D721Med (cell line): ENCODE measurements at places on chromosomes 3 and 15.

- no peak for DNase-seq
Observed at GRCh38 chr3:175518459-175518858, 659.3 kb downstream of the NAALADL2 start.

GRCh38 chr3:49030321-49030720, 1.1 kb upstream of the IMPDH2 start:
- DNase-seq, result no peak

- no peak for DNase-seq
Observed at GRCh38 chr3:5197022-5197421, 9.5 kb downstream of the EDEM1 start.

DNA sequence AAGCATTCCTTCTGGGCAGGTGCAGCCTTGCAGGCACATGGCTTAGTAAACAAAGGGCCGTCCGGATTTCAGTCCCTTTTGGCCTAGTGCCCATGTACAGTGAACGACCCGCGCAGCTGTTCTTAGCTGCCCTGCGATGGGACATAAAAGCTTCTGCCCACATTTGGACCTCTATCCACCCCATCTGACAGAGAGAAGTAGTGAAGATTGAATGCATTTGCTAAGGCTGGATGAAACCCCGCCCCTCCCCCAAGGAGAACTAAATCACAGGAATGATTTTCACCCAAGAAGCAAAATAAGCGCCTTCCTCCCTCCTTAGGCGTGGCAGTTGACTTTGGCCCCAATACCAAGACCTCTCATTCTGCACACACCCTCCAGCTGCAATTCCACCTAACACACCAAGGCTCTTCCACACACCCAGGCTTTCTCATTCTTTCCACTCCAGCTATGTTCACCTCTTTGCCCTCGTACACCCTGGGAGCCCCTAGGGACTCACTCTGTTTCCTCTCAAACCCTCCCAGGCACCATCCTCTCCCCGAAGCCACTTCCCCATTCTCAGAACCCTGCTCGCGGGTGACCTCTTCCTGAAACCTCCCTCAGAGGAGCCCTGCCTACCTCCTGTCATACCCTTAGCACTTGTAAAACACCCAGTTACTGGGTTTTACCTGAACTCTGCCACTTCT, 14.1 kb upstream of the HRH1 start:
- DNase-seq, result no peak

- no peak for DNase-seq
Observed at GRCh38 chr3:172617976-172618375, 92.9 kb downstream of the NCEH1 start.

DNA sequence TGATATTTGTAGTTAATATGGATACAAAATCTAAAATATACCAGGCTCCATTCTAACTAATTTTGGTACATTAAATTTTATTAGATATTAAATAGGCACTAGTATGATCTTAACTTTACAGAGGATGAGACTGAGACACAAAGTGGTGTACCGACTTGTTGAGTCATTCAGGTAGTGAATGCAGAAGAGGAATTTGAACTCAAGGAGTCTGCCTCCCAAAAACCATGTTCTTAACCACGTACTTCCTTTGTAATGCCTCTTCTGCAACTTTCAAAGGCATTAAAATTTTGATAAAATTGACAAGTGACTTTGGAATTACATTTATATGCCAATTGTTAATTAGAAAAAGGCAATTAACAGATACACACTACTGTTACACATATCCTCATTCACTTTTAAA, 61.8 kb downstream of the ZBBX start:
- DNase-seq, result no peak

GRCh38 chr3:177279118-177279815, 82.0 kb upstream of the TBL1XR1 start:
- no peak for DNase-seq

GRCh38 chr3:51938780-51939425, 2.8 kb downstream of the RRP9 start:
- DNase-seq, result no peak

DNA sequence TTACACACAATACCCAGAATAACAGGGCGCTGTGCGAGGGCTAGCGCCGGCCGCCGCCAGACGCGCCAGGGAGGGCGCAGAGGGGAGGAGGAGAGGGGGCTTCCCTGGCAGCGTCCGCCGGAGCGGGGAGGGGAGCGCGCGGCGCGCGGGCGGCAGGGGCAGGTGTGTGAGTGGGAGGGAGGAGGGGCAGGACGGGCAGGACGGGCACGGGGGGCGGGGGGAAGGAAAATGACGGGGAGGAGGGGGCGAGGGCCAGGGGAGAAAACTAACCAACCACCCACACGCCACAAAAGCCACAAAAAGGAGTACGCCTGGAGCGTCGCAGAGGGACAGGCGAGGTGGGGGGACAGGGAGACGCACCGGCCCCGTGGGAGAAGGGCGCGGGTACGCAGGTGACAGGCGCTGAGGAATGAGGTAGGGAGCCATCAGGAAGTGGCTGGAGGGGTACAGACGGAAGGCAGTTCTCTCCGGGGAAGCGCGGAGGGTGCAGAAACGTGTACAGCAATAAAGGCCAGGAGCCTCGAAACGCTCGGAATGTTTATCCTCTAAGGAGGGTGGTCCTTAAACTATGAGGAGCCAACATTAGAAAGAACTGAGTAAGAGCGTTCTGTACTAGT, 610 bp upstream of the SATB1 start:
- no peak for DNase-seq

GRCh38 chr3:172379372-172379771, 68.9 kb downstream of the GHSR start:
- no peak for DNase-seq

DNA sequence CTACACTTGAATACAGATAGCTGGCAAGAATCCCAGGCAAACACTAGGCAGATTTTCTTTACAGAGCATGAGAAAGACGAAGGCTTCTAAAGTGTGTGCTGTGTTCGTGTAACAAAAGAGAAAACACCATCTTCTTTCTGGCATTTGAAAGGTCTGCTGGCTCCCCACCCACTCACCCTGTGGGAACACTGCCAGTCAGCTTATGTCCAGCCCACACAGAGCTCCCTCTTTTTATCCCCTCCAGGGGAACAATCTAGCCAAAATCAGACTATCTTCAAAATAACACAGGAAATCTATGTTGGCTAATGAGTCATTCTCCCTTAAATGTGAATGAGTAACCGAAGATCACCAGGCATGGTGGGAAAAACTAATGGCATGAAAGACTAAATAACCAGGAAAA, 45.6 kb upstream of the PAQR5 start:
- DNase-seq, result no peak

GRCh38 chr3:149936812-149937230, 33.9 kb downstream of the PFN2 start:
- DNase-seq, result no peak

DNA sequence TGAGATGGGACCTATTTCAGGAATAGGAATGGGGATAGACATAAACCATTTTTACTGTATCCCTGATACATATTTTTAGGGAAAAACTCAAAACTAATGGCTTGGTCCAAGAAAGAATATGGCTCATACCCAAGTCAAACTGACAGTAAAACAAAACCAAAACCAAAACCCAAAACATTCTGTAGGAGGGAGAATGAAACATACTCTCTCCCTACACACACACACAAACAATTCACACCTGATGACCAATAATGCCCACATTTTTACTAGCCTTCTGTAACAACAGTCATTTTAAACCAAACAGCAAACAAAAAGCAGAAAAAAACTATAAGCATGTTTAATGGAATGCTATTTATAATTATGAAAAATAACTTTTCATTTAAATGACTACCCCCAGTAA, 74.9 kb downstream of the NBEAL2 start:
- DNase-seq, result no peak

DNA sequence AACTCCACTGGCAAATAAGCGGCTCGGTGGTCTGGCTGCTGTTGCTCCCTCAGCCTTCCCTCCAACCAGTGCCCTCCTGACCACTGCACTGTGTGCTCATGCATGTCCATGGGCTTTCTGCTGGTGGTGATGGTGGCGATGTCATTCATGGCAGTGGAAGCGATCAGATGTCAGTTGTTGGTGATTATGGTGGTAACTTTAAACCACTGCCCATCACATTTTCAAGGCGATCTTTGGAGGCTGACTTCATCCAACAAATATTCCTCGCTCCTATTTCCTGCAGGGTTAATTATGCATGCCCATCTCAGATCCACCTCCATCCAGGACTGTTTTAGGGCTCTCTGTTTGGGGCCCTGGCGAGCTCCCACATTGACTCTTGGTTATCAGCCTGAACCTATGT, 13.4 kb upstream of the HCN4 start:
- DNase-seq, result no peak

DNA sequence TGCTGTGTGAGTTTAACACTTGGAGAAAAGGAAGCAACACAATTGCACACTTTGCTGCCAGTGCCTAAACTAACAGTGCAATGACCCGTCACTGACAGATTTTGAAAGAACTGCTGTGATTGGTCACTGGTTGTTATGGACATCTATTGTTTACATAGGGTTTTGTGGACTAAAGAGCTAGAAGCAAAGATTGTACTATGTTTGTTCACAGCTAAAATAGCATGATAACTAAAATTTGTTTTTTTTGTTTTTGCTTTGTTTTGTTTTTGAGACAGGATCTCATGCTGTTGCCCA, 112.4 kb upstream of the GOLGA8J start:
- DNase-seq, result no peak

DNA sequence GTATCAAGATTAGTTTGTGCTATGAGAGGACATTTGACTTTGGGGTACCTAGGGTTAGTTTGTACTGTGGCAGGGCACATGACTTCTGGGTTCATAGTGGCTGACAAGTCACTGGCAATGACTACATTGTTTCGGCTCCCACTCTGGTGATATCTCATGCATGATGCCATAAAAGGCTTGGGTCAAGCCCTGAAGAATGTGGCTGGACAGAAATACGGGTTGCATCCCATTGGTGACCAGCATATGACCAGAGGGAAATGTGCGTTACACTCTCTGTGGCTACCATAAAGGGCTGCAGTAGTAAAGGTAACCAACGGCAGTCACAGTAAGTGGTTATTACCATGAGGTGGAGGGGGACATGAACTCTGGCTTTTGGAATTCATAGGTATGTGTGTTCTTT, 18.4 kb downstream of the THOC7 start:
- DNase-seq, result no peak

- DNase-seq, result no peak
Observed at GRCh38 chr15:83106994-83107840, at the start of gene TM6SF1. TSS of gene TM6SF1 (plus strand) at chr15:83107645. CDS start at chr15:83107681, 36 bp downstream.

DNA sequence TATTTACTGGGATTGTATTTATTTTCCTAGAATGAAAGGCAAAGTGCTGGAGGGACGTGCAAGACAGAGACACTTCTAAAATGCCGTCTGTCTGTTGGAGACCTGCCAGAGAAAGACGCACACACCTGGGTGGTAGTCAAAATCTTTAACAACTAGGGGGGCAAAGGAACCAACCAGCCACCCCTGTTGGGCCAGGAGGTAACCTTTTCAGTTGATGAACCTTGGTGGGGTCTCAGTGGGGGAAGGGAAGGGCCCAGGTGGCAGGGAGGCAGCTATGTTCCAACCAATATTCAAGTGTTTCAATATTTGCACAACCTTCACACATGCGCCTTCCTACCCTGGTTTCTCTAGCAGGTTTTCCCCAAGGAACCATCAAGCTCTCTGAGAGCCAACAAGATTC, 99.0 kb downstream of the MEGF11 start:
- no peak for DNase-seq

DNA sequence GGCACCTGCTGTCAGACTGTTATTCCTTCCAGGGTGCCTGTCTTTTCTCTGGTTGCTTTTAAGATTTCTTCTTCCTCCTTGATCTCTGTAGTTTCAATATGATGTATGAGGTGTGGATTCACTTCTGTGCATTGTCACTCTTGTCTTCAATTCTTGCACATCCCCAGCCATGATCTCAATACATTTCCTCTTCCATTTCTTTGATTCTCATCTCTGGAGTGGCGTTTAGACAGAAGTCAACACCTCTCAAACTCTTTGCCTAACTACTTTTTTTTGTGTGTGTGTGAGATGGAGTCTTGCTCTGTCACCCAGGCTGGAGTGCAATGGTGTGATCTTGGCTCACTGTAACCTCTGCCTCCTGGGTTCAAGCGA, 224.4 kb upstream of the LYSMD4 start:
- no peak for DNase-seq

DNA sequence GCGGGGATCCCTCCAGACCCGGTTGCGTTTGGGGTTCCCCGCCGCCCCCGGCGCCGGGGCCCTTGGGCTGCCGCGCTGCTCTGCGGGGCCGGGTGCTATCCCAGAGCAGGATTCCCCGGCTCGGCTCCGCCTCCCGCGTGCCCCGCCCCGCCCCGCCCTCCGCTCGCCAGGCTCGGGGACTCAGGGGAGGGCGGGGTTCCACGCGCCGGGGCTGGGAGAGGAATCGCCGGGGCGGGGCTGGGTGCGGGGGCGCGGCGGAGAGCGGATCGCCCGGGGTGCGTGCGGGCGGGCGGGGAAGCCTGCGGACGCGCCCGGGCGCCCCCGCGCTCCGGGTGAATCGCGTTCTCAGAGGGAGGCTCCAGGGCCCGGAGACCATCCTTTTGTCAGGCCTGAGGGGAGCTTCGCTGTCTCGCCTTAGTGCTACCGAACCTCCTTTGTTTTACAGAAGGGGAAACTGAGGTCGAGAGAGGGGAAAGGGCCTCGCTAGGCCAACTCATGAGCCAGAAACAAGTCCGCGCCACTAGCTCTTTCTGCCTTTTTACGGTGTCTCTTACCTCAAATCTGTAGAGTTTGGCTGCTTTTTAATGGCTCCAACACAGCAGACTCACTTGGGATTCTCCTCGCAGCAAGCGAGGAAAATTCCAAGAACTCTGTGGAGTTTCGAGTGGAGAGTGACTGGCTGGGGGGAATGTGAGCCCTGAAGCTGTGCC, at the start of gene TMEM158:
TMEM158 (minus strand) TSS at position 82 of the 710 bp plus-strand sequence. CDS start 260 bp downstream, outside the sequence.
- DNase-seq, result peak; percentile 80

- no peak for DNase-seq
Observed at GRCh38 chr15:43934480-43934879, 107.7 kb downstream of the WDR76 start.

GRCh38 chr3:57100046-57100695, 39.7 kb downstream of the SPATA12 start:
- peak; percentile 43 for DNase-seq

GRCh38 chr3:128482175-128482574, 10.8 kb downstream of the GATA2 start:
- no peak for DNase-seq

DNA sequence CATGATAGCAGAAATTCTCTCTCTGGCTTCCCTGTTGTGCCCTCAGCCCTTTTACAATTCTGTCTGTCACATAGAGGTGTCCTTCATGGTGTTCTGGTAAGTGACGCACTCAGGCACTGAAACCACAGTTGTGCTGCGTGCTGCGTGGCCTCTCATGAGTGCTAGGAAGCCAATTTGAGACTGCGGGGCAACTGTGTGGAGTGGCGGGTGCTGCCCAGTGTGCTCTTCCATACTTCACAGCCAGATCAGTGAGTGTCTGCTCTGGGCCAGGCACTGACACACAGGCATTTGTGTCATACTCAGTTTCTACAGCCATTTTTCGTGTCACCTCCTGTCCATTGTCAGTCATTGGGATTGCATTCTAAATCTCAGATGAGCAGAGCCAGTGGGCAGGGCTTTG, 133.1 kb upstream of the PLXNA1 start:
- DNase-seq, result no peak

DNA sequence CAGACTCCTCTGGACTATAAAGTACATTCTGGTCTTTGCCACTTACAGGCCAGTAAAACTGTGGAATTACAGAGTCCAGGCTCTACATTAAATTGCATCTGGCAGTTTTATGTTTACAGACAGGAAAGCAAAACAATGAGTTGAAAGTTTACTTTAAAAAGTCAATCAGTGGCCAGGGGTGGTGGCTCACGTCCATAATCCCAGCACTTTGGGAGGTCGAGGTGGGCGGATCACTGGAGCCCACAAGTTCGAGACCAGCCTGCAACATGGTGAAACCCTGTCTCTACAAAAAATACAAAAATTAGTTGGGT, 53.8 kb downstream of the TM4SF4 start:
- DNase-seq, result no peak

- DNase-seq, result no peak
Observed at GRCh38 chr3:116837483-116837882, 127.9 kb downstream of the TUSC7 start.
